T47D (cell line): ENCODE measurements at places on chromosomes 12 and 14.
A peak's percentile ranks its signal among the peaks of the same experiment; 100 is the strongest.

DNA sequence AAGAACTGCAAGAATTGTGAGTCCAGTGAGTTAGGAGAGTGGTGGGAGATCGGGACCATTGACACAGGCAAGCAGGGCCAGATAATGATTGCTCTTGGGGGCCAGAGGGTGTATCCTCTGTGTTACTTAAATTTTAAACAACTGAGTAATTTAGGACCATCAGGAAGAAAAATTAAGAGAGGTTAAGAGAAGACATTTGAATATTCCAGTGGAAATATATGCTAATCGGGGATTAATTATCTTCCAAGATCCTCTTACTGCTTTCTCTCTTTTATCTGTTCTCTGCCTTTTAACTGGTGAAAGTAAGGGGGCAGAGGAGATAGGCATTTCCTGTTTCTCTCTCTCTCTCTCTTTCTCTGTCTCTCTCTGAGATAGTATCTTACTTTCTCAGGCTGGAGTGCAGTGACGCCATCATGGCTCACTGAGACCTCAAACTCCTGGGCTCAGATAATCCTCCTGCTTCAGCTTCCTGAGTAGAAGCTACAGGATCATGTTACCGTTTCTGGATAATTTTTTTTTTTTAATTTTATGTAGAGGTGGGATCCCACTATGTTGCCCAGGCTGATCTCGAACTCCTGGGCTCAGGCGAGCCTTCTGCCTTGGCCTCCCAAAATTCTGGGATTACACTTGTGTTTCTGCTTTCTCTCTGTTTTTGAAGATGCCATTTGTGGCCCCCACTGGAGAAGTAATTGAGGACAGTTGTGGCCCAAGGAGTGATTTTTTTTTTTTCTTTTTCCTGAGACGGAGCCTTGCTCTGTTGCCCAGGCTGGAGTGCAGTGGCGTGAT, 85.1 kb downstream of the DIP2B start:
- no peak for DNase-seq

- DNase-seq: peak; percentile 63
These were observed 131.3 kb downstream of the ZFP36L1 start for GRCh38 chr14:68661226-68662225.

DNA sequence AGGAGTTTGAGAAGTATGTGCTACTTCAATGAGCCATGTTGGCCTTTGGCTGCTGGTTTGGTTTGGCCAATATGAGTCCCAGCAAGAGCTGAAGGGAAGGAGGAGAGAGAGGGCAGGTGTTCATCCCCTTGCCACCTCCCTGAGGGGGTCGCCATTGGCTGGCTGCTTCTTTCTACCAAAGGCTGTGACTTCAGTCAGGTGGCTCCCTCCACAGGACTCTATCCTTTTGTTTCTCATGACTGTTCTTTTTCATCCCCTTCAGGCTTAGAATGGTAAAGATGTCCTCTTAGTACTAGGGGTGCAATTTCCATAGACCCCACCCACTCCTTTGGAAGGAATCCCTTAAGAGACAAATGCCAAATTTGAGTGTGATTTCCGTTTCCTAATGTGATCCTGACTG, 31.2 kb upstream of the OTOGL start:
- DNase-seq: no peak

GRCh38 chr12:99130808-99131553, 485.9 kb downstream of the APAF1 start:
- DNase-seq: no peak

DNA sequence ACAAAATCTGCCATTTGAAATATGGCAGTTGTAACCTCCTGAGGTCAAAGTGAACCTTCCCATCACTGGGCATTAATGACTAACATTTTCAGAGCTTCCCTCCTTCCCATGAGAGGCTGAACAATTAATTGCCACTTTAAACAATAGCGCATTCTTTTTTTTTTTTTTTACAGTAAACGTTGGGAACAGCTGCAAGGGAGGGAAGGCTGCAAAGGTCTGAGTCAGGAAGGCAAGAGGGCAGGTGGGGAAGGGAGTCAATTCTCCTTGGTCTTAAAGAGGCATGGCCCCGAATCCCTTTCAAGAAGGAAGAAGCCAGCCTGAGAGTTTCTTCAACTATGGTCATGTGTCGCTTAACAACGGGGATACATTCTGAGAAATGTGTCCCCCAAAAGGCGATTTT, 41.0 kb upstream of the PLEKHG3 start:
- DNase-seq: no peak

- peak; percentile 43 for DNase-seq
These were observed at the start of gene VASH1 for GRCh38 chr14:76761136-76761959. VASH1 (plus strand) TSS chr14:76761468; CDS start chr14:76762822, 1,354 bp downstream.

DNA sequence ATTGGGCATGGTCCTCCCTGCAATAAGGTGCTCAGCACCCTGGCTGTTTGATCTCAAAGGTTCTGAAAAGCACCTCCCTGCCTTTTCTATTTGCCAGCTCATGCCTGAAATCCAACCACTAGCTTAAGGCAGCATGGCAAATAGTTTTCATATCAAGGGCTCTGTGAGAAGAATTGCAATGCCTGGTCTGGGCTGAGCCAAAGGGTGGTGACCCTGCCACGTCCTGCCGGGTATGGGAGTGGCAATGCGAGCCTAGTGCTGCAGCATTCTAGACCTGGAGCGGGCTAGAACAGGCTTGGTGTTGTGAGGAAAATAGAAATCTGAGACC, 2.3 kb upstream of the SCNN1A start:
- DNase-seq: no peak

DNA sequence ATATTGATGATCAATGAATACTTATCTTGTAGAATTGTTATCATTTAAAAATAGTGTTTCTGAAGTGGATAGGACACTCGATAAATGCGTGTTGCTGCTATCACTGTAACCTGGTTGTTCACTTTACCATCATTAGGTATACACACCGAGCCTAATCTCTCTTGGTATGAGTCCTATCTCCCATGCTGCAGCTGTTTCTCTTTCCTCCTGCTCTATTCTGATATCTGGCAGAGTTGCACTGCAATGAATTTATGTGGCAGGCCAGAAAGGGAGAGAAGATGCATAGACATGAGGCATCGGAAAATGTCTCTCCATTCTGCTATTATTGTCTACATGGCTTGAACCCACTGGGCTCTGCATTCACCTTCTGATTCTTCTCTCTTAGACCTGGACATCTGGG, 26.7 kb downstream of the KCNK10 start:
- DNase-seq: no peak

- no peak for DNase-seq
These were observed 133.1 kb downstream of the CACNA1C start for GRCh38 chr12:2185751-2186341.

DNA sequence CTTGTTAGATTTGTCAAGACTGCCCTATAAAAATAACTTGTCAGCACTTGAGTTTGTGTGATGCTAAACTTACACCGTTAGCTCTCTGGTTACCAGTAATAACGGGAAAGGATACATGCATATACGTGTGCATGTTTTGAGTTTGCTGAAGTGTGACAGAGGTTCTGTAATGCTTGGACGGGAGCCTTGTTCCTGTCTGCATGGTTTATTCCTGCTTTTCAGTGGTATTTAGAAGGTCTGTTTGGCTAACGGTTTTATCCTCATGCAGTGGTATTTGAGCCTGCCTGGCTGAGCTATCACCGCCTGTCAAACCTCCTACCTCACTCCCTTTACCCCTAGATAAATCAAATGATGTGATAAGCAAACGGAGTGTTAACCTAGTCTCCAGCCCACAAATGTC, 305.6 kb downstream of the GALC start:
- DNase-seq: no peak

DNA sequence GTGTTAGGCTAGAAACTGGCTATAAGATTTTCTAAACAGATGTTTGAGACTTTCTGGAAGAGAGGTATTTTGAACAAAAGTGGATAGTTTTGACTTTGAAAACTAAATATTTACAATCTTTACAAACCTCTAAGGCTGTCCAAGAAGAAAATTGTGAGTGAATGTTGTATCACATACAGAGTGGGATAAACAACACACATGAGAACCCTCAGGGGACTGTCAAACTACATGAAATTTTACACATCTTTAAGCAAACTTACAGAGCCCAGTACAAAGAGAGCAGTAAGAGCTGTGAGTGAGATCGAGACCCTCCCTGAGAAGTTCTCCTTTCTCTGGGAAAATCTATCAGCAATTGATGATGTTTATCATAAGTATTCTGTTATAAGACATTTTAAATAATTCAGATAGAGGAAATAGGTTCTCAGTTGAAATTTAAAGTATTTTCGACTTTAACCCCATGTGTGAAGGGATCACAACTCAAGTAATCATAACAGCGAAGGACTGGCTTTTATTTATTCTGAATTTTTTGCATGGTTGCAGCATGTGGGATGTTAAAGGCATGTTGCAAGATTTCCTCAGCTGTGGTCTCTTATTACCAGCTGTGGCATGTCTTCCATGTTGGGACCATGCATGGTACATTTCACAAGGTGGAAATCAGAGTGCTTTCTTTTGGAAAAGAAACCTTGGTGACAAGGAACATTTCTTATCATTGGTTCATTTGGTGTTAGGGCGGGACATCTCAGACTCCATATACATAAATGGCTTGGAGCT, 264.0 kb upstream of the PRICKLE1 start:
- DNase-seq: no peak

DNA sequence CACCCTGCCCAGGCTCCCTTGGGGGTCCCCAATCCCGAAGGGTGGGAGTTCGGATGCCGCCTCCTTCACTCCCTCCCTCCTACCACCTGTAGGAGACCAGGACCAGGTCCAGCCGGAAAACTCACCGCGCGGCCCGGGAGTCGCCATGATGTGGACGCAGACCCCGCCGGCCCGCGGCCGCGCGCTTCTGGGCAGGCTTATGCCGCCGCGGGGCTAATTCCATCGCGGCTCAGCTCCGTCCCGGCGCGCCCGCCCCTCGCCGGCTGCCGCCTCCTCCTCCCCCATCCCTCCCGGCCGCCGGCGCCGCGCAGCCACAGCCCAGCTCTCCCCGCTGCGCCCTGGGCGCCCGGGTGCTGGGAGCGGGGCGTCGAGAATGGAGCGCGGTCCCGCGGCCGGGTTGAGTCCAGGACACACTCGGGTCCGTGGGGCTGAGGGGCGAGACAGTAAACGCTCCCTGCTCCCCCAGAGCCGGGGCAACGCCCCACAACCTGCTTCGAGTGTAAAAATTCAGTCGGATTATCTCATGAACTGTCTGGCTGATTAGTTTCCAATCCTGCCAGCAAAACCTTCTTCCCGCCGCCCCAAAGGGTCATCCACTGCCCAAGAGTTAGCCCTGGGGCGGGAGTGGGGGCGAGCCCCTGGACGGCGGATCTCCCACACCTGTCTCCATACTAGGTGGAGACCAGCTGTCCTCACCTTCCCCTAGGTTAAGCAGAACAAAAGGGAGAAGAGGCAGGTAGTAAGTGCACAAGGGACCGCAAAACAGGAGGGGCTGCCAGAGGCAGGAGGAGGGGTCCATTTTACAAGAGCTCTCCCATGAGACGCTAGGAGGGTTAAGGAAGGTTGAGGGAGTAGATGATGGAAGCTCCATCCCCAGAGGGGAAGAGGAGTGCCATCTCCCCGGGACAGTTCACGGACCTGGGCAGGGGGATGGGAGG, at the start of gene ANO2:
Gene ANO2 (minus strand): TSS at position 189 of the 938 bp plus-strand sequence. CDS start 42 bp downstream, at position 147.
- DNase-seq: peak; percentile 50

GRCh38 chr14:71354142-71354541, 446.9 kb downstream of the PCNX1 start:
- DNase-seq: no peak

- DNase-seq: no peak
These were observed 6.2 kb upstream of the ARID4A start for GRCh38 chr14:58292187-58292586.

DNA sequence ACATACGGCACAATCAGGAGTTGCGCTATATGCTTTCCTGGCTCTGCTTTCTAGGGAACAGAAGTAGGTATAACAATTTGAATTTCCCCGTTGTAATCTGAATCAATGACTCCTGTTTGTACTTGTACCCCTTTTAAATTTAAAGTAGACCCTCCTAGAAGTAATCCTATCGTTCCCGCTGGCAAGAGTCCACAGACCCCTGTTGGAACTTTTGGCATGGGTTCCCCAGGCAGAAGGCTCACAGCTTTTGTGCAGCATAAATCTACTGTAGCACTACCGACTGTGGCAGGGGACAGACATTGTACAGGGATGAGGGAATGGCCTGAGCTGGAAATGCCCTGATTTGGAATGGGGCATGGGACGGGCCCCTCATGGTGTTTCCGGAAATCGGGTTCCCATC, 705.2 kb downstream of the LRFN5 start:
- no peak for DNase-seq

- DNase-seq: no peak
These were observed 369.7 kb upstream of the SYT1 start for GRCh38 chr12:78494911-78495310.

DNA sequence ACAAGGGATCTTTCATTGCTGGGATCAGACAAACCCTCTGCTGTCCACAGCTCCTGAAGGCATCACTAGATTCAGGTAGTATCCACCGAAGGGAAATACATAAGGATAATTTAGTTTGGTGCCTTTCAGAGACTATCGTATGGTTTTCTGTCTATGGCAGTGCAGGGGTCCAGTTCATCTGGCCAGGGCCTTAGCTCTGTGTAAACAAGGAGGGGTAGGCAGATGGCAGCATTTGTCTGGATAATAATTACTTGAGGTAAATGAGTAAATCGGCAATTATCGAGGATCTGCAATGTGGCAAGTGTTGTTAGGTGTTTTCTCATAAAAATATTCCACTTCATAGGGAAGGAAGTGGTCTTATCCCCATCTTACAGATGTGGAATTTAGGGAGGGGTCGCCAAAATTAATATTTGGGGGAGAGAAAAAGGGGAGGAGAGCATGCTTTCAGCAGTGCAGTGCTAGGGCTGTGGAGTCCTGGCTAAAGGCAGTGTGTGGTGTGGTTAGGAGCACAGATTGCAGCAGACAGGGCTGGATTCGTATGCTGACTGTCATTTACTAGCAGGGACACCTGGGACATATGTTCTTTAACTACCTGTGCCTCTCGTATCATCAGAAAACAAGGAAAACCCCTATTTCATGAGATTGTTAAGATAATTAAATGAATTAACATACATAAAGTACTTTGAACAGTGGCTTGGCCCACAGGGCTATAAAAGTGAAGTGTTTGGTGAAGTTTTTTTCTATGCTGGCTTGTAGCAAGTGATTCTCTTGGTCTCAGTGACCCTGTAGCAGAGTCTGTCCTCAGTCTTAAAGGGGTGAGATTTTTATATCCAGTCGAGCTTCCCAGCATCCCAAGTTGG, 27.1 kb downstream of the RASSF8 start:
- no peak for DNase-seq
